ENCODE measurements at places on chromosomes 7 and 10. TPM values are rescaled to one million over a fixed set of nuclear protein-coding genes. Genes with fewer than 3 reads are reported as not detected.

DNA sequence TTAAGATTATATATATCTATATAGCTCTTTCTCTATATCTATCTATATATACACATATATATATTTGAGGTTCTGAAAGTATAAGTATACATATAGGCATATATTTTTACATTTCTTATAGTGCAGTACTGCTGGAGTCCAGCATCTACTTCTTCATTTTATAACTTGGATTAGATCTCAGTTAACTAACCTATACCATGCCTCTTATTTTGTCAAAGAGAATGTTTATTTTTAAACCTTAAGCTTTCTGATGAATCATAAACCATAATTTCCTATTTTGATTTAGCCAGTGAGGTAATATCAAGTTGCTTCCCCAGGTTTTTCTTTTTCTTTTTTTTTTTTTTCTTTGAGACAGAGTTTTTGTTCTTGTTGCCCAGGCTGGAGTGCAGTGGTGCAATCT, 8.1 kb downstream of the ZNF32 start:
- no peak for ATAC-seq

CREB5 gene
- 20.1 TPM for total RNA-seq

GRCh38 chr7:71237945-71238344, 106.0 kb downstream of the GALNT17 start:
- ATAC-seq = peak; percentile 85

HSPA14 gene
- total RNA-seq = 9.4 TPM

- ATAC-seq = no peak
These were observed 10.7 kb downstream of the AMZ1 start for GRCh38 chr7:2698581-2699288.

IFIT5 gene
- total RNA-seq = 20.4 TPM

SPDYE8 gene
- total RNA-seq = 0.15 TPM

GRCh38 chr7:38181111-38181510, 3.1 kb downstream of the STARD3NL start:
- no peak for ATAC-seq

KLF14 gene
- 0.17 TPM for total RNA-seq

DNA sequence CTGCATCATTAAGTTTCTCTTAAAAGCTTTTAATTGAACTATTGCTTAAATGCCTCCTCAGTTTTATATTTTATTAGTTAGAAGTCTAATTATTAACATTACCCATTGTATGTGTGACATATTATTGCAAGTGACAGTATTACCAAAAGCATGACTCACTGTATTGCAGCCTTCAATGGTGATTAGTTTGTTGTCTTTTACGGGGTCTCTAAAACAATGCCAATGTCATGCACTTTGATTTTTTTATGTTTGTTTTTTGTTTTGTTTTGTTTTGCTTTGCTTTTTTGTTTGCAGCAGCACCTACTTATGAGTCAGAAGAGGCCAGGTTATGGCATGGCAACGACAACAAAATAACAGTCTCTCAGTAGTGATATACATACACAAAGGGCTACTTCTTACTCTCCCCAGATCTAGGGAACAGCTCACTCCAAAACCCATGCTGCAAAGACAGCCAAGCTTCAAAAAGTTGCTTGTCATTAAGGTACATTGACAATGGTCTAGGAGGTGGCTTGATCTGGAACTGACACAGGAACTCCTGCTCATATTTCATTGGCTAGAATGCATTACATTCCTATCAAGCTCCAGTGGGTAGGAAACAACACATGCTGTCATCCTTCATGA, 293.7 kb upstream of the POM121L12 start:
- no peak for ATAC-seq

GRCh38 chr10:124255556-124255955, 162.2 kb upstream of the CHST15 start:
- no peak for ATAC-seq

CFAP70 gene
- total RNA-seq = 3.8 TPM

DNA sequence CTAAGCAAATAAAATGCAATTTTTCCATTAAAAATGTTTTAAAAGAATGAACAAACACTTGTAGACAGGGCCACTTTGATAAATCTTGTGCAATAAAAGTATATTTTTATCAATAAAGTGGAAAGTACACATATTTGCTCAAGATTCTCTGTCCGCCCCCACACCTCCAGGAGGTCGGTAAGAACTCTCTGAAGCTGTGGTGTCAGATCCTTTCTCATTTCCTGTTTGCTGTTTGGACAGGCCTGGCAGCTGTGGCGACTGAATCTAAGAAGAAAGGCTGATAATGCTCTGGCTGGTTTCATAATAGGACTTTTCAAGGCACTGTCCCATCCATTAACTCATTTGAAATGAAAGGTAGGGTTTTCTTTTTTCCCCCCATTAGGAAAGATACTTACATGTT, 15.3 kb upstream of the ASB4 start:
- no peak for ATAC-seq

- peak; percentile 89 for ATAC-seq
These were observed 12.6 kb upstream of the CDH23 start for GRCh38 chr10:71383972-71384687.

SPRN gene
- total RNA-seq = 2.1 TPM

- peak; percentile 77 for ATAC-seq
These were observed 25.3 kb downstream of the EPHB4 start for GRCh38 chr7:100801833-100802568.

- ATAC-seq = no peak
These were observed 54.3 kb downstream of the ZNF438 start for GRCh38 chr10:30977385-30977784.

DNA sequence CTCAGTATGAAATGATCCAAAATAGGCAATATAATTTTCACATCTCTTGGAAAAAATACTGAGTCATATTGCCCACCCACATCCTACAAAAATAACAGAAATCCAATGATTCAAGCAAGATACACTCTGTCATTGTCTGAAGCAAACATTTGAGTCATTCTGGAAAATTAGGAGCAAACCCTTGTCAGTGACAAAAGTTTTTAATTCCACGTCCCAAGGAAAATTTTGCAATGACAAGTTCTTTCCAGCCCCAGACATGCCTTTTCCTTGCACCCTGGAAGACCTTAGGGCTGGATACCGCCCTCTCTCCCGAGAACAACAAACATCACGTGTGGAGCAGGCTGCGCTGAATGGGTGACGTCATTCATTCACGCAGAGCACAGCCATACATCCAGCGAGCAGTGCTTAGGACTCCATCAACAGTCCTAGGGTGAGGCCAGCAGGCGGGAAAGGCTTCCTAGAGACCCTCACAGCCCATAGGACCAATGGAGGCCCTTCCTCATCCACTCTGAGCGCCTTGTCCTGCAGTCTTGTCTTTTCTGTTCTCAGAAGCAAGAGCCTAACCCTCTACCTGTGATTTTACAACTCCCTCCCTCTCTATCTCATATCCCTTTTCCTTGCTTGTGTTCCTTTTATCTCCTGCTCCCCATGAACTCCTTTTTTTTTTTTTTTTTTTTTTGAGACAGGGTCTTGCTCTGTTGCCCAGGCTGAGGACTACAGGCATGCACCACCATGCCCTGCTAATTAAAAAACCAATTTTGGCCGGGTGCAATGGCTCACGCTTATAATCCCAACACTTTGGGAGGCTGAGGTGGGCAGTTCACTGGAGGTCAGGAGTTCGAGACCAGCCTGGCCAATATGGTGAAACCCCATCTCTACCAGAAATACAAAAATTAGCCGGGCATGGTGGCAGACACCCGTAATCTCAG, 23.5 kb upstream of the KDM7A start:
- peak; percentile 100 for ATAC-seq

GRCh38 chr7:37281368-37282092, 167.1 kb downstream of the ELMO1 start:
- peak; percentile 24 for ATAC-seq

DNA sequence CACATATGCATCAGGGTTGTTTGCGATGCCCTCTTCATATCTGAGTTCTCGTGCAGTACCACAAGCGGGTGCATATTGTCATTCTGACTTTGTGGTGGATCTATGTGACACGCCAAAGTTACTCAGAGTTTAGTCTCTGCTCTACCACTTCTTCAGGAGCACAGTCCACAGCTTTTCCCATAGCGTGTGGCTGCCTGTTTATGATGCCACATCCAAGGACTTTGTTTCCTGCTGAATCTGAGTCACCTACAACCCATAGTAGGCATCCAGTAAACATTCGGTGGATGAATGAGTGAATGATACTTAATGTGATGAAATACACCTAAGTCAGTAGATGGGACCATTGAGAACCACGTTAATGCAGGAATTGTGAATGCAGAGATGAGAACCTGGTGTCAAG, 15.0 kb downstream of the ADRA2A start:
- ATAC-seq = no peak

ASAH2 gene
- total RNA-seq = 1.5 TPM

DNA sequence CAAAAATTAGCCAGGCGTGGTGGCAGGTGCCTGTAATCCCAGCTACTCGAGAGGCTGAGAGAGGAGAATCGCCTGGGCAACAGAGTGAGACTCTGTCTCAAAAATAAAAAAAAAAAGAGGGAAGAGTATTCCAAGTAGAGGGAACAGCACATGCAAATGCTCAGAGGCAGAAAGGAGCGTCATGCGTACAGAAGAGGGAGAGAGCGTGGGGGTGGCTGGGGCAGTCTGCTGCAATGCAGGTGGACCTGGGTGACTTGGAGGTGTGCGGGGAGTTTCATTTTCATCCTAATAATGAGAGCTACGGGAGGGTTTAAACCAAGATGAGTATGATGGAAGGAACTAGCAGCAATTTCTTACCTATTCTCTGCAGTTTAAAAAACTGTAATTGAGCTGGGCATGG, 28.8 kb downstream of the CLIP2 start:
- no peak for ATAC-seq

DNA sequence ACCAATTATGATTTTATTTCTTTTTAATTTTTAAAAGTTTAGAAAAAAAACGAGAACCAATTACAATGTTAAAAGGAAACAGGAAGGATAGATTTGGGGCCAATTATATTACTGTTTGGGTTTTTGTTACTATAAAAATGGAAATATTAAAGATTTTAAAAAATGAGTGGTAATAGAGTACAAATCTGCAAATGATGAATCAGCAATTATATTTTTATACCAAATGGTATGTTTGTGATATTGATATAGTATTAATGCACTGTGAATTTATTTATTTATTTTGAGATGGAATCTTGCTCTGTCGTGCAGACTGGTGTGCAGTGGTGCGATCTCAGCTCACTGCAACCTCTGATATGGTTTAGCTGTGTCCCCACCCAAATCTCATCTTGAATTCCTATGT, 11.5 kb upstream of the GARIN1A start:
- no peak for ATAC-seq

NEUROG3 gene
- 0.18 TPM for total RNA-seq

CALHM3 gene
- 0.19 TPM for total RNA-seq

- no peak for ATAC-seq
These were observed 70.2 kb upstream of the LAMB4 start for GRCh38 chr7:108200326-108200725.

DNA sequence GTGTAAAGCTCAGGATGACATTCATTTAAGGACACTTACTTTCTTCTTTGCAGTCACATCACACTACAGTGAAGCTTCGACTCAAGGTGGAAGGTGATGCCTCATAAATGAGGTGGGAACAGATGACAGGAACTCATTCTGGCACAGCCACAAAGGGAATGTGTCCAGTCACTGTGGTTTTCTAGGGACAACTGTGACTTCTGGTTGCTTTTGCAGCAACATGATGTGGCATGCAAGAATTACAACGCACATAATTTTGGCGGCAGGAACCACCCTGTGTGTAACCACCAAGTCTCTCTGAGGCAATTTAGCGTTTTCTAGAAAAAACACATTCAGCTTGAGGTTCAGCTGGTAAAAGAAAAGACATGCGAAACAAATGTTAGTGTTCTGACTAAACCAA, 32.0 kb upstream of the FERD3L start:
- ATAC-seq = peak; percentile 66

- no peak for ATAC-seq
These were observed 21.4 kb downstream of the RPP30 start for GRCh38 chr10:90893190-90893589.

- ATAC-seq = no peak
These were observed 4.3 kb upstream of the LAMB4 start for GRCh38 chr7:108134486-108134885.

ENKUR gene
- 1.2 TPM for total RNA-seq

DNA sequence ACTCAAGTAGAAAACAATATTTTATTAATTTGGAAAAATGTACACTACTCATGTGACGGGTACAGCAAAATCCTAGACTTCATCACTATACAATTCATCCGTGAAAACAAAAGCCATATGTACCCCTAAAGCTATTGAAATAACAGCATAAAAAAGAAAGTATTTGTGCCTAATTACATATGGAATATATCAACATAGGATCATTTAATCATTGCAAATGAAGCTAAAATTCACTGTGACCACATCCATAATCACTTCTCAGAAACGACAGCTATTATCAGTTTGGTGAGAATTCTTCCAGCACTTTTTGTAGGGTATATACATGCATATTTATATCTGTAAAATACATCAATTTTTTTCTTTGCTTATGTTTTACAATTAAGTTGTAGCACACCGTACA, 128.0 kb downstream of the ARL4A start:
- ATAC-seq = no peak

GRCh38 chr7:81460250-81461045, 309.4 kb downstream of the HGF start:
- no peak for ATAC-seq

GRCh38 chr7:133025056-133025455, 56.8 kb downstream of the CHCHD3 start:
- no peak for ATAC-seq

DNA sequence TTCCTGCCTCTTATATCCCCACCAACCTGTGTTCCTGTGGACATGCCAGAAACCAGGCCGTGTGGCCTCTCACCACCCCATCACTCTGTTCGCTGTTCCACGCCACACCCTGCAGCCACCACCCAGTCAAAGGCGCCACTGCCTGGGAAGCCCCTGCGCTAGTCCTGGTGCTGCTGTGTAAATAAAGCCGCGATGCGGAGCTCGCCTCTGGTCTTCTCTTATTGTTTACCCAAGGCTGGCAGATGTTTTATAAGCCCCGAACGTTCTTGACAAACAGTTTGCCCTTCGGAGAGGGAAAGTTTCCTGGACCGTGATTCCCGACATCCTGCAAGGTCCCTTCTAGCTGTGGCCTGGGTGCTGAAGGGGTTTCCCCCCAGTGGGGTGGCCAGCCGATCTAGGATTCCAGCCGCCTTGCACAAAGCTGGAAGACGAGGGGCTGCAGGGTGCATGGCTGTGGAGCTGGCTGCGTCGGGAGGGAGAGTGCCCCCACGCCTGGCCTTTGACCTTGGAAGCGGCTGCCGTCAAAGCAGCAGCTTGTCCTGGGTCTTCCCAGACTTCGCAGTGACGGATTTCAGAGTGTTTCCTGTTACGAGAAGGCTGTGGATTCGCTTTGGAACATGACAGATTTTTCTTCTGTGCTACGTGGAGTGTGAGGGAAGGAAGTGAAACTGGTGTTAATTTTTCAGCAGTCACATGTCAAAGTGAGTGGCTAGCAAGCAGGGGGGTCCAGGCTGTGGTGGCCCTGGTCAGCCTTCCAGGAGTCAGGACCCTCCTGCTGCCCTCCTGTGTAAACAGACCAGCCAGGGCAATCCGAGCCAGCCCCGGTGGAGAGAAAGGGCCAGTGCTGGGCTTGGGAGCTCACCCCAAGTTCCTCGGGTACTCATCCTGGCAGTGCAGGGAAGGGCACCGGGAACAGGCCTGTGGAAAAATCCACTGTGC, 61.6 kb downstream of the LHPP start:
- no peak for ATAC-seq

GRCh38 chr10:27664461-27664860, 81.2 kb downstream of the MKX start:
- no peak for ATAC-seq

PLPP4 gene
- 0.23 TPM for total RNA-seq

All from motor neuron (in vitro differentiated cells).